ENCODE measurements at places on chromosomes 12 and 14. TPM values are rescaled to one million over a fixed set of nuclear protein-coding genes. Genes with fewer than 3 reads are reported as not detected.

The OR4K14 gene
- not detected for total RNA-seq

GRCh38 chr12:128994856-128995255 is 141.6 kb downstream of the GLT1D1 start:
- H3K27ac ChIP-seq: no peak overlapping the region
- no peaks in the 10 kb centered on the region for H3K4me1 ChIP-seq
- DNase-seq: no peak
- H3K27me3 ChIP-seq: no peaks in the 10 kb centered on the region

- peaks cover 15% of the 10 kb centered on the region for H3K4me1 ChIP-seq
- no peak overlapping the region for H3K4me3 ChIP-seq
- H3K27ac ChIP-seq: no peak overlapping the region
- DNase-seq: no peak
- H3K27me3 ChIP-seq: no peaks in the 10 kb centered on the region
- no peaks in the 10 kb centered on the region for H3K36me3 ChIP-seq
Measured at GRCh38 chr12:15842108-15842507, 40.1 kb upstream of the STRAP start.

The KRT7 gene
- 168 TPM for total RNA-seq

The MIP gene
- total RNA-seq: not detected

The TAS2R46 gene
- total RNA-seq: 1.5 TPM

DNA sequence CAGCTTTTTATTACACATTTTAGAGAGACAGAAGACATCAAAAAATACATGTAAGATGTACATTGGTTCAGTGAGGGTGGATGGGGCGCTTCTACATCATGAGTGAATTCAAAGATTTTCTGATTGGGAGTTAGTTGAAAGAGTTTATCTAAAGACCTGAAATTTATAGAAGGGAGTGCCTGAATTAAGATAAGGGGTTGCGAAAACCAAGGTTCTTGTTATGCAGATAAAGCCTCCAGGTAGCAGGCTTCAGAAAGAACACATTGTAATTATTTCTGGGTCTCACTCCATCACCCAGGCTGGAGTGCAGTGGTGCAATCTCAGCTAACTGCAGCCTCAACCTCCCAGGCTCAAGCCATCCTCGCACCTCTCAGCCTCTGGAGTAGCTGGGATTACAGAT is 26.2 kb upstream of the TMPO start:
- DNase-seq: no peak

The NEUROD4 gene
- total RNA-seq: not detected

- H3K27me3 ChIP-seq: peaks cover 32% of the 10 kb centered on the region
- DNase-seq: no peak
- no peak overlapping the region for H3K4me3 ChIP-seq
- H3K4me1 ChIP-seq: peaks cover 2% of the 10 kb centered on the region
- no peak overlapping the region for H3K27ac ChIP-seq
- H3K36me3 ChIP-seq: no peaks in the 10 kb centered on the region
Measured at GRCh38 chr12:109134186-109134917, 18.0 kb downstream of the ACACB start.

The ZNF664 gene
- total RNA-seq: 133 TPM

DNA sequence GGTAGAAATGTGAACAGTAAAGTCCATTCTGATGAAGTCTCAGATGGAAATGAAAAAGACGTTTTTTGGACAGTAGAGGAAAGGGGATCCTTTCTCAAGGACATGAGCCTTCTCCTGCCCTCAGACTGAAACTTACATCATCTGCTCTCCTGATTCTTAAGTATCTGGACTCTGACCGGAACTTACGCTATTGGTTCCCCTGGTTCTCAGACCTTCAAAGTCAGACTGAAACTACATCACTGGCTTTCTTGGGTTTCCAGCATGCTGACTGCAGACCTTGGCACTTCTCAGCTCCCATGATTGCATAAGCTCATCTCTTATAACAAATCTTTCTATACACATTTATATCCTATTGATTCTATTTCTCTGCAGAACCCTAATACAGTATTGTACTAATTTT is 291.0 kb downstream of the SNAPC1 start:
- no peak overlapping the region for H3K27ac ChIP-seq
- no peak for DNase-seq
- H3K4me3 ChIP-seq: no peak overlapping the region
- H3K4me1 ChIP-seq: no peaks in the 10 kb centered on the region
- no peaks in the 10 kb centered on the region for H3K36me3 ChIP-seq

- H3K27me3 ChIP-seq: no peaks in the 10 kb centered on the region
- peaks cover 48% of the 10 kb centered on the region for H3K4me1 ChIP-seq
- H3K36me3 ChIP-seq: no peaks in the 10 kb centered on the region
- H3K27ac ChIP-seq: peak overlapping the region; percentile 29
Measured at GRCh38 chr14:73461478-73462047, 3.2 kb upstream of the NUMB start.

GRCh38 chr12:107990325-107990724 is 138.8 kb upstream of the WSCD2 start:
- no peak overlapping the region for H3K27ac ChIP-seq
- DNase-seq: no peak
- H3K4me3 ChIP-seq: no peak overlapping the region
- H3K27me3 ChIP-seq: peaks cover 4% of the 10 kb centered on the region
- no peaks in the 10 kb centered on the region for H3K36me3 ChIP-seq
- no peaks in the 10 kb centered on the region for H3K4me1 ChIP-seq

DNA sequence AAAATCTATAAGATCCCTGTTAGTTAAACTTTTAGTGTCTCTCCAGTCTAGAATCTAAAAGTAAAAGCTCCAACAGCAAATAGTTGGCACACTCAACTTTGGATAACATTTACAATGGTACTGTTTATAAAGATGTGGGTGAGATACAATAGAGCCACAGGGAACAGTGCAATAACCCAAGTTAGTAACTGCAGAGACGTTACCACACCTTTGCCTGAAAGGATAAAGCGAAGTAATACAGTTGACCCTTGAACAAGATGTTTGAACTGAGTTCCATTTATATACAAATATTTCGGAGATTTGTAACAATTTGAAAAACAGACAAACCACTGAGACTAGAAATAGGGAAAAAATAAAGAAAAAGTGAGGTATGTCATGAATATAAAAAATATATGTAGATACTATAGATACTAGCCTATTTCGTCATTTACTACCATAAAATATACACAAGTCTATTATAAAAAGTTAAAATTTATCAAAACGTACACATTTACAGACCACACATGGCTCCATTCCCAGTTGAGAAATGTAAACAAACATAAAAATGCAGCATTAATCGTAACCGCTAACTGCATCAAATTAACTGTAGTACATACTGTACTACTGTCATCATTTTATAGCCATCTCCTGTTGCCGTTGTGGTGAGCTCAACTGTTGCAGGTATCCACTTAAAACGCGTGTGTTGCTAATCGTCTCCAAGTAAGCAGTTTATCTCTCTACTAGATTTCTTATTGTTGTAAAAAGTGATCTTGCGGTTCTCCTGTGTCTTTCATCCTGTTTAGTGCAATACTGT is 56.5 kb upstream of the HIF1A start:
- H3K4me1 ChIP-seq: peaks cover 27% of the 10 kb centered on the region
- no peak overlapping the region for H3K27ac ChIP-seq
- H3K4me3 ChIP-seq: no peak overlapping the region
- no peaks in the 10 kb centered on the region for H3K27me3 ChIP-seq

DNA sequence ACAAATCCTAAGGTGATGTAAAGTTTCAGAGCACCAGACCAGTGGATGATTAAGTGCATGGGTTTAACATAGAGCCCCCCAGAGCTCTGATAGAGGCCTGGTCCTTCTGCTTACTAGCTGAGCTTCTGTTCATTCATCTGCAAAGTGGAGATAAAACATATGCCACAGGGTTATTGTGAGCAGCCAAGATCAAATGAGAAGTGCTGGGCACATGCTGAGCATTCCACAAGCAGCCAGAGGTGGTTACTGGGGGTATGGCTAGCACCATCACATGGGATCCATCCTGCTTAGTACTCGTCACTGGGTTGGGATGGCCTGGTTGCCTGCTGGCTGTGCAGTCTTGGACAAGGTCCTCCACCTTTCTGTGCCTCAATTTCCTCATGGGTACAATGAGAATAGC is 18.0 kb upstream of the SMUG1 start:
- DNase-seq: no peak
- H3K27ac ChIP-seq: no peak overlapping the region
- peaks cover 2% of the 10 kb centered on the region for H3K36me3 ChIP-seq
- H3K27me3 ChIP-seq: peaks cover 58% of the 10 kb centered on the region
- no peak overlapping the region for H3K4me3 ChIP-seq

The STYK1 gene
- not detected for total RNA-seq

The KIF5A gene
- 0.43 TPM for total RNA-seq

DNA sequence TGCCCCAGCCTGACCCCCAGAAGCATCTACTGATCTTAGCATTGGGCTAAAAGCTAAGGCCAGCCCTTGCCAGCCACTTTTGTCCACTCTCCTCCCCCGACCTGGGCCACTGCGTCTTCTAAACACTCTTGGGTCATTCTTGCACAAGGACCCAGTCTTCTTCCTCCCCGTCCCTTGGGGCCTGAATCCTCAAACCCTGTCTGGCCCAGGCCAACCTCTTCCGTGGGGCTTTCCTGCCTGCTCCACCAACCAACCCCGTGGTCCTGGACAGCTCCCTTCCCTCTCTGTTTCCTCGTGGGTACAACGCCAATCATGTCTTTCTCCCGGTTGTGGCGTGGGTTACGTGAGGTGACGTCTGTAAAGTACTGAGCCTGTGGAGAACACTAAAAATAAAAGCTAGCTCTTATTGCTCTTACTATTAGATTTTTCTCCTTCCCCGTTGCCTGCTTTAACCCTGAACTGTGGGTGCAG is 21.5 kb downstream of the FAM222A start:
- peaks cover 12% of the 10 kb centered on the region for H3K4me1 ChIP-seq
- no peak overlapping the region for H3K27ac ChIP-seq
- H3K36me3 ChIP-seq: no peaks in the 10 kb centered on the region
- DNase-seq: no peak

GRCh38 chr12:43097471-43097870 is 454.5 kb downstream of the ADAMTS20 start:
- no peaks in the 10 kb centered on the region for H3K36me3 ChIP-seq
- no peak for DNase-seq
- no peaks in the 10 kb centered on the region for H3K4me1 ChIP-seq
- peaks cover 6% of the 10 kb centered on the region for H3K27me3 ChIP-seq
- no peak overlapping the region for H3K4me3 ChIP-seq

DNA sequence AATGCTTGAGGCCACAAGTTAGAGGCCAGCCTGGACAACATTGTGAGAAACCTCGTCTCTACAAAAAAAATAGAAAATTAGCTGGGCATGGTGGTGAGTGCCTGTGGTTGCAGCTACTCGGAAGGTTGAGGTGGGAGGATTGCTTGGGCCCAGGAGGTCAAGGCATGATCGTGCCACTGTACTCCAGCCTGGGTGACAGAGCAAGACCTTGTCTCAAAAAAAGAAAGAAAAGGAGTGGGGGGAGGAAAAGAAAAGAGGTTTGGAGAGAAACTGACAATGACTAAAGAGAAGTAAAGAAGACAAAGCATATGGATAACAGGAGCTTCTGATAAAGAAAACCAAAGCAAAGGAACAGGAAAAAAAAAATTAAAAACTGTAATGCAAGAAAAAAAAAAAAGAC is 37.4 kb upstream of the SELPLG start:
- no peak for DNase-seq
- H3K4me3 ChIP-seq: no peak overlapping the region
- peak overlapping the region; percentile 72 for H3K27ac ChIP-seq
- peaks cover 43% of the 10 kb centered on the region for H3K4me1 ChIP-seq
- H3K27me3 ChIP-seq: no peaks in the 10 kb centered on the region

The PTPRR gene
- total RNA-seq: not detected

DNA sequence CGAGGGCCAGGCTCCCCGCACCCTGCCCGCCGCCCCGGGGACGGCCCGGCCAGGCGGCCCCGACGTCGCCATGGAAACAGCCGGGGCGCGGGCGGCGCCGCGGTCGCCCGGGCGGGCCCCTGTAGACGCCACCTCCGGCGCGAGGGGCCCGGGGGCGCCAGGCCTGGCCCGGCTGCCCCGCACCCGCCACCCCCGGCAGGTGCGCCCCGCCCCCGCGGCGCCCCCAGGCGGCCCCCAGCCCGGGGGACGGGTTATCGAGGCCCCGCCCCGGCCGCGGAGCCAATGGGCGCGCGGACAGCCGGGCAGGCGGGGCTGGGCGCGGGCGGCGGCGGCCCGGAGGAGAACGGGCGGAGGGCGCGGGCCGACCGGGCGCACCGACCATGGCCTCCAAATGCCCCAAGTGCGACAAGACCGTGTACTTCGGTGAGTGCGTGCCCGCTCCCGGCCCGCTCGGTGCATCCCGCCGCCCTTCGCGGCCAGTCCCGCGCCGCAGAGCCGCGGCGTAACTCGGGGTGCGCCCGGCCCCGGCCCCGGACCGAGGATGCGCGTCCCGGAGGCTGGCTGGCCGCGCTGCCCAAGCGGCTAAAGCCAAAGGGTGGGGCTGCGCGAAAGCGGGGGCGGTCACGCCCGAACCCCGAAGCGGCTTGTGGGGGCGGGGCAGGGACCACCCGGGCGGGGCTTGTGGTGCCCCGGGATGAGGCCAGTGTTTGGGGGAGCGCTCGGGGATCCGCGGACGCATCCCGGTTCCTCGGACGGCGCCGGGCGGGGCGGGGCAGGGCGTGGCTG is at the start of gene CRIP2:
TSS of gene CRIP2 (plus strand) at position 339 of the 786 bp plus-strand sequence. CDS start at position 381, 42 bp downstream.
- H3K36me3 ChIP-seq: peaks cover under 1% of the 10 kb centered on the region
- H3K4me1 ChIP-seq: peaks cover 47% of the 10 kb centered on the region
- DNase-seq: no peak
- H3K27me3 ChIP-seq: no peaks in the 10 kb centered on the region
- H3K27ac ChIP-seq: peak within 1 kb of the TSS; percentile 89

DNA sequence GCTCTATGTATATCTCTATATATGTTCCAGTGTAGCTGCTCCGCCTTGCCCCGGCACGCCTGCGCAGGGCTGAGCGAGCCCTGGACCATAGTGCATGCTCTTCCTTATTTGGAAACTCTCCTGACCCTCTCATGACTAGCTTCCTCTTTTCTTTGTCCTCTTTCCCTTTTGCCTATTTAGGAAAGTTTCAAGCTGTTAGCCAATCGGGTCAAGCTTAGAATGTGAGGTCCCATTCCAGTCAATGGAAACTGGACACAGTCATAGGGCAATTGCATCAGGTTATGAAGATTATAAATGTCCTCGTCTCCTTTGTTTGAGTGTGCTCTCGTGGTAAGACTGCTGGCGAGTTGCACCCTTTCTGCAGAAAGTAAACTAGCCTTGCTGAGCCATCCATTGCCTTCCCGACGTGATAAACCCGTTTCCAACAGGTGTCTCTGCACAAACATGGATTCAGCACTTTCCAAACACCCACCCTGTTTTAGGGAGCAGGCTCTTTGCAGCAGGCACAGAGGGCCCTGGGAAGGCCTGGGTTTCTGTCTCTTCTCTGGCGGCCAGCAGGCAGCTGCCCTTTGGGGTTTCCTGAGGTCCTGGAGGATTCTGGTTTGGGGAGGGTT is 30.9 kb downstream of the CCDC92 start:
- H3K27ac ChIP-seq: peak overlapping the region; percentile 88
- H3K27me3 ChIP-seq: no peaks in the 10 kb centered on the region
- H3K4me3 ChIP-seq: peak overlapping the region; percentile 38

The BCAT1 gene
- total RNA-seq: 155 TPM

- DNase-seq: no peak
- no peak overlapping the region for H3K4me3 ChIP-seq
- no peaks in the 10 kb centered on the region for H3K27me3 ChIP-seq
- H3K4me1 ChIP-seq: no peaks in the 10 kb centered on the region
- no peak overlapping the region for H3K27ac ChIP-seq
Measured at GRCh38 chr12:126114441-126114840, 1049.2 kb downstream of the AACS start.

- DNase-seq: no peak
- peaks cover 7% of the 10 kb centered on the region for H3K4me1 ChIP-seq
- no peak overlapping the region for H3K27ac ChIP-seq
- no peaks in the 10 kb centered on the region for H3K36me3 ChIP-seq
Measured at GRCh38 chr12:122672515-122672914, 30.6 kb downstream of the HCAR2 start.

The KLRK1 gene
- total RNA-seq: 4.9 TPM
